Fibroblast of gingiva (primary cell): ENCODE measurements at places on chromosomes 2 and 18.

DNA sequence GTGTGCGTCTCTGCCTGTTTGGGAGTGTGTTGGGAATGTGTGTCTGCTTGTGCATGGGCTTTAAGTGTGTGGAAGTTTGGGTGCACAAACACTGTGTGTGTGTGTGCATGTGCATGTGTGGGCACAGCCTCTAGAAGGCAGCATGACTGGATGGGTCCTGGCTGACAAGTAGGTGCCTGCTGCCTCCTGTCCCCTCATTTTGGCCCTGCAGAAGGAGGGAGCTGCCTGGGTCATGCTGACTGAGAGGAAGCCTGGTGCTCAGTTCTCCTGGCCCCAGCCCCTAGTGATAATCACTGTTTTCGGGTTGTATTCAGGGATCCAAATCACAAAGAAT lies 34.1 kb downstream of the GLI2 start:
- no peak for DNase-seq

GRCh38 chr2:122639711-122640110 lies 884.3 kb downstream of the TSN start:
- DNase-seq = no peak

GRCh38 chr2:196537311-196537710 lies 102.2 kb upstream of the CCDC150 start:
- no peak for DNase-seq

- DNase-seq = peak; percentile 53
These were observed 510.3 kb downstream of the PLCL1 start for GRCh38 chr2:198314559-198315153.
